ENCODE measurements at places on chromosomes 13 and 19. TPM values are rescaled to one million over a fixed set of nuclear protein-coding genes. Genes with fewer than 3 reads are reported as not detected.

DNA sequence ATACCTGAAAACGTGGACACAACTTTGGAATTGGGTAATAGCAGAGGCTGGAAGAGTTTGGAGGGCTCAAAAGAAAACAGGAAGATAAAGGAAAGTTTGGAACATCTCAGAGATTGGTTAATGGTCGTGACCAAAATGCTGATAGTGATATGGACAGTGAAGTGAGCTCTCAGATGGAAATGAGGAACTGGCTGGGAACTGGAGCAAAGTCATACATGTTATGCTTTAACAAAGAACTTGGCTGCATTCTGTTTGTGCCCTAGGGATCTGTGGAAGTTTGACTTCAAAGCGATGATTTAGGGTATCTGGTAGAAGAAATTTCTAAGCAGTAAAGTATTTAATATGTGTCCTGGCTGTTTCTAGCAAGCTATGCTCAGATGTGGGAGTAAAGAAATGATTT, 136.2 kb downstream of the DNAJC3 start:
- no peak overlapping the region for H3K4me3 ChIP-seq
- H3K36me3 ChIP-seq, result peaks cover 4% of the 10 kb centered on the region
- H3K27me3 ChIP-seq, result no peaks in the 10 kb centered on the region
- H3K4me1 ChIP-seq, result no peaks in the 10 kb centered on the region
- DNase-seq, result no peak

OR7C1 gene
- not detected for total RNA-seq

GRCh38 chr19:44003461-44004009, 778 bp downstream of the ZNF230 start:
- H3K27ac ChIP-seq, result no peak overlapping the region
- no peak for DNase-seq
- peak overlapping the region; percentile 83 for H3K4me3 ChIP-seq

SWSAP1 gene
- total RNA-seq, result 1.7 TPM

- peak overlapping the region; percentile 42 for H3K4me3 ChIP-seq
- no peak overlapping the region for H3K27ac ChIP-seq
- no peaks in the 10 kb centered on the region for H3K36me3 ChIP-seq
- no peaks in the 10 kb centered on the region for H3K4me1 ChIP-seq
- no peaks in the 10 kb centered on the region for H3K27me3 ChIP-seq
Measured at GRCh38 chr19:35266520-35267352, 2.0 kb upstream of the USF2 start.

CNN2 gene
- 185 TPM for total RNA-seq

SHFL gene
- 50.5 TPM for total RNA-seq

ZNF728 gene
- total RNA-seq, result 3.5 TPM

DNA sequence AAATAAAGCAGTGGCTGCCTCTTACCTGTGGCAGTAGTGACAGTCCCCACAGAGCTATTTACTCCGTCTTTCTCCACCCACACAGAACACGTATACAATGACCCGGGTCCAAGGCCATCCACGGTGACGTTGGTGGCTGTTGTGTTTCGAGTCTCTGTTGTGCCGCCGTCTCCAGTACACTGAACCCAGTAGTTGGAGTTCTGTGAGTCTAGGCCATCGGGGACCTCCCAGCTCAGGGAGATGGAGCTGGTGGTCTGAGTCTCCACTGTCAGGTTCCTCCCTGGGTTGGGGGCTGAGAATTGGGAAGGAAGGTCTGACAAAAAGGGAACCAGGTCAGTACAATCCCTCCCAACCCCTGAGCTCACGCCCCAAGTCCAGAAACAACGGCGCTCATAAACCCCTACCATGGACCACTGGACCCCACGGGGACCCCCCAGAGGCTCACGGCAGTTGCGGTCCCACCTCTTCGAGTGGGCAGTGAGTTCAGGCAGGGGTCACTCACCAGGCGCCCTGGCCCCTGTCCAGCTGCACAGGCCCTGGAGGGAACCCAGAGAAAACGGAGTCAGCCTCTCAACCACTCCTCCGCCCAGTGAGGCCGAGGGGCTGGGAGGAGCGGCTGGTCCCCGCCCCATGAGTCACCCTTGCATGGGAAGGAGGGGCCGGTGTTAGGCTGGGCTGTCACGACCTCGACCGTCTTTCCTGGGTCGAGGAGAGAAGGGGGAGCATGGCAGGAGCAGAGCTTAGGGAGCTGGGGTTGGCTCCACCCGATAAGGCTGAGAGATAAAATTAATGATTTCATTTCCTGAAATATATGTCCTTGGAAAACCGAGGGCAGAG, 2.4 kb downstream of the PTPRH start:
- no peak overlapping the region for H3K27ac ChIP-seq
- H3K36me3 ChIP-seq, result no peaks in the 10 kb centered on the region
- no peaks in the 10 kb centered on the region for H3K27me3 ChIP-seq
- peak; percentile 84 for DNase-seq
- no peaks in the 10 kb centered on the region for H3K4me1 ChIP-seq

RNF113B gene
- total RNA-seq, result not detected

DNA sequence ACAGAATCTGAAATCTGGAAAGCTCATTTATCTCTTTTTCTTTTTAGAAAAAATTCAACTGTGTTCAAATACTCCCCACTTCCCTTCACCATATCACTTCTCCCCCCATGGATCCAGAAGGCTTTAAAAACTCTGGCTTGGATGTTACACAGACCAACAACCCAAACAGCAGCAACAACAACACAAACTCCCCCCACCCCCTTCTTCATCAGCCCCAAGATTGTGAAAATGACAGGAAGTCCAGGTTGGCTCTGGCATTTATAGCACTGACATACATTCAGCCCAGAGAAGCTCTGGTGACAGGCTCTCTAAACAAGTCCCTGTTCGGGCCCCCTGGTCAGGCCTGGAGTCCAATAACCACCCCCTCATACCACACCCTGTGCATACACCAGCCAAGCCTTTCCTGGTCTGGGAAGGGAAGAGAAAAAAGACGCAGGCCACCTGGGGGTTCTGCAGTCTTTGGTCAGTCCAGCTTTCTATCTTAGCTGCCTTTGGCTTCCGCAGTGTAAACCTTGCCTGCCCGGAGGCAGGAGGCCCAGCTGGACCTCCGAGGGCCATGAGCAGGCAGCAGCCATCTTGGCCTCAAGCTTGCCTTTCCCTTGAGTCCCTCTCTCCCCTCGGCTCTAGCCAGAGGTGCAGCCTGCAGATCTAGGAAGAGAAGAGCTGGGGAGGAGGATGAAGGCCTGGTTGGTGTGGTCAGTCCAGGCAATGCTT, 6.8 kb downstream of the CDX2 start:
- no peak overlapping the region for H3K4me3 ChIP-seq
- no peak overlapping the region for H3K27ac ChIP-seq
- no peaks in the 10 kb centered on the region for H3K4me1 ChIP-seq
- no peak for DNase-seq
- H3K36me3 ChIP-seq, result no peaks in the 10 kb centered on the region

PCDH17 gene
- 20.8 TPM for total RNA-seq

CBARP gene
- total RNA-seq, result 3.7 TPM

- DNase-seq, result no peak
- no peak overlapping the region for H3K4me3 ChIP-seq
- H3K27me3 ChIP-seq, result no peaks in the 10 kb centered on the region
- no peak overlapping the region for H3K27ac ChIP-seq
- H3K36me3 ChIP-seq, result no peaks in the 10 kb centered on the region
Measured at GRCh38 chr19:41187884-41188279, 5.1 kb upstream of the CYP2S1 start.

GRCh38 chr13:92991692-92992091, 234.9 kb upstream of the GPC6 start:
- no peaks in the 10 kb centered on the region for H3K36me3 ChIP-seq
- DNase-seq, result no peak
- no peaks in the 10 kb centered on the region for H3K4me1 ChIP-seq
- no peak overlapping the region for H3K4me3 ChIP-seq
- no peaks in the 10 kb centered on the region for H3K27me3 ChIP-seq

DNA sequence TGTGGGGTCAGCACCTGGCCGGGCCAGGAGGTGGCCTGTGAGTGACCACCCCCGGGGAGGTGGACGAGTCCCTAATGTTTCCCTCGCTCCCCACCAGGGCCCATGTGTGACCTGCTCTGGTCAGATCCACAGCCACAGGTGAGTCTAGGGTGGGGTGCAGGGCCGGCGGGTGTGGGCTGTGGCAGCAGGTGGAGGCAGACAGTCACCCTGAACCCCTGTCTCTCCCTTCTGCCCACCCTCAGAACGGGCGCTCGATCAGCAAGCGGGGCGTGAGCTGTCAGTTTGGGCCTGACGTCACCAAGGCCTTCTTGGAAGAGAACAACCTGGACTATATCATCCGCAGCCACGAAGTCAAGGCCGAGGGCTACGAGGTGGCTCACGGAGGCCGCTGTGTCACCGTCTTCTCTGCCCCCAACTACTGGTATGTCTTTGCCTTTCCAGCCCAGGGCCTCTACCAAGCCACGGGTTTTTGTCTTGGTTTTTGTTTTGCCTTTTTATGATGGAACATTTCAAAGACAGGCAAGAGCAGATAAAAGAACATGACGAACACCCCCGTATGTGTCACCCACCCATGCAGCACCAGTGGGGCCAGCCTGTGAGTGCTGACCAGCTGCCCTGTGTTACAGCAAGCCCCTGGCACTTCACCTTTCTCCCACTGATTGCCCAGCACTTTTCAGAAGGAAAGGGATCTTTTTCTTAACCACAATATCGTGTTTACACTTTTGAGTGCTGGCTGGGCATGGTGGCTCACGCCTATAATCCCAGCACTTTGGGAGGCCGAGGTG, 24.9 kb downstream of the CCDC8 start:
- H3K4me1 ChIP-seq, result no peaks in the 10 kb centered on the region
- H3K27me3 ChIP-seq, result no peaks in the 10 kb centered on the region
- no peak overlapping the region for H3K27ac ChIP-seq
- DNase-seq, result no peak

GRCh38 chr19:5145521-5146511, 176.9 kb downstream of the KDM4B start:
- no peaks in the 10 kb centered on the region for H3K36me3 ChIP-seq
- no peaks in the 10 kb centered on the region for H3K4me1 ChIP-seq
- DNase-seq, result peak; percentile 50
- H3K27me3 ChIP-seq, result no peaks in the 10 kb centered on the region
- H3K27ac ChIP-seq, result no peak overlapping the region

HOMER3 gene
- total RNA-seq, result 29.5 TPM

DNA sequence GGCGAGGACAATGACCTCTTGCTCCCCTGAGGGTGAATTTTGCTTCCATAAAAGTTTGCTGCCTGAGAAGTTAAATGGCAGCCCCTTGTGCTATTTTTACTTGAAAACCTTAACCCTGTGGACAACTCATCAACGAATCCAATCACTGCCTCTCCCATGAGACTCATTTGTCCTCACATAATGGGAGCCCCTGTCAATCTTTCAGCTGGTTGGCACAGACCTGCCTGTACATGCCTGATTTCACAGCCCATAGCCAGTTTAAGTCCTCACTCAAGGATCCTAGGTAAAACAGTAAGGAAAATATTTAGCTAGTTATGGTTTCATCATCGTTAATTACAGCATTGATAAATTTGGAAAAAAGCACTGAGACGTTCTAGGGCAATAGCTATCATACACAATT, 207.4 kb downstream of the NHLRC3 start:
- no peak for DNase-seq
- no peaks in the 10 kb centered on the region for H3K4me1 ChIP-seq
- no peaks in the 10 kb centered on the region for H3K36me3 ChIP-seq
- no peak overlapping the region for H3K27ac ChIP-seq
- H3K27me3 ChIP-seq, result no peaks in the 10 kb centered on the region
- H3K4me3 ChIP-seq, result no peak overlapping the region

ELSPBP1 gene
- not detected for total RNA-seq

ZNF223 gene
- total RNA-seq, result 3.8 TPM

DNA sequence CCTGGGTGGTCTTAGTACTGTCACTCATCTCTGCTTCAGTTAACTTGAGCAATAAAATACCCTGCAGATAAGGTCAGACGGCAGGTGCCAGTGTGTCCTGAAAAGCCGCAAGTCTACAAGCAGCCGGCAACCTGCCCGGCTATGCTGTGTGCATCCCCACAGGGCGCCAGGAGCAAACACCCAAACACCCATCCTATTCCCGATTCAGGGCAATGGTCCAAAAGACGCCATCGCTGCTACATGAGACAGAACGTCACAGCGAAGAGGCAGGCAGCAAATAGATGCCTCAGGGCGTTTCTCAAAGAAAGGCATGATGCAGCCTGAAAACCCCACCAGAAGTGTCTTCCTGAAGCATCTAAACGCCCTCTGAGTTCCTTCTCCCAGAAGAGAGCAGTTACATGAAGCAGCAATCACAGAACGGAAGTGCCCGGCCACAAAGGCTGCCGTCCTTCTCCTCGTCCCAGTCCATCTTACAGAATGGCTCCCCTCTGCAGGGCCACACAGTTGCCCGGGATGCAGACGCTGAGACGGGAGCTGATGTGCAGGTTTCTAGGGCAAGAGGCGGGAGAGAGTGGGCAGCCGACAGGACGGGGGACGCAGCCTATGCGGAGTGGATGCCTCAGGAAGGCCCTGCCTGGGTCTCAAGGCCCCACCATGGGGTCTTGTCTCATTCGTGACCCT, 35.1 kb downstream of the RASA3 start:
- H3K4me3 ChIP-seq, result no peak overlapping the region
- H3K36me3 ChIP-seq, result no peaks in the 10 kb centered on the region
- no peaks in the 10 kb centered on the region for H3K27me3 ChIP-seq
- DNase-seq, result peak; percentile 63
- H3K27ac ChIP-seq, result no peak overlapping the region
